ENCODE measurements at places on chromosomes 16 and 17.
A peak's percentile ranks its signal among the peaks of the same experiment; 100 is the strongest.

- peak; percentile 19 for DNase-seq
Measured at GRCh38 chr16:87918866-87919680, 17.3 kb downstream of the CA5A start.

DNA sequence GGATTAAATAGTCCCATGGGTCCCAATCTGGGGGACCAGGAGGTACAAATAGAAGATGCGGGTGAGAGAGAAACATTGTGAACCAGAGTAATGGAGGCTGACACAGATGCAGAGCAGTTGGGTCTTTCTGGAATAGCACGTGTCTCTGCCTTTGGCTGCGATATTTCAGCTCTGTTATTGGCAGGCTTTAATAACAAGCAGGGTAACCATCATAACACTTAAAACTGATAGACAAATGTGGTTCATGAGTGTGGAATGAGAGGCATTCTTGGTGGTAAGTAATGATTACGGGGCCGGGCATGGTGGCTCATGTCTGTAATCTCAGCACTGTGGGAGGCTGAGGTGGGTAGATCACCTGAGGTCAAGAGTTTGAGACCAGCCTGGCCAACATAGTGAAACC lies 110.3 kb downstream of the SNX29 start:
- DNase-seq, result no peak

DNA sequence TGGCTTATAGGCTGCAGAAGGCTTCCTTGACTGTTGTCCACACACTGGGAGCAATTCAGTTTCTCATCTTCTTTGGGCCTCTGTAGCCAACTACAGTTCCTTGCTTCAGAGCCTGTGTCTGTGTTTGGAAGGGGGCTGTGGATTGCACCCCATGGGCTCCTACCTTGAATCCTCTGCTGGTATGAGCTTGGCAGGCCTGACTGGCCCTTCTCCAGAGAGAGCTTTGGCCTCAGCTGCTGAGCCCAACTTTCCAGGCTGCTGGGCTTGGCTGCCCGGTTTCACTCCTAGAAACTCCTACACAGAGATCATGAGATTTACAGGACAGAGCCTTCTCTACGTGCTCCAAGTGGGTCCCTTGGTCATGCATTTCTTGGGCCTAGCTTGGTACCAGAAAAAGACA lies 354.4 kb downstream of the SNX29 start:
- no peak for DNase-seq

GRCh38 chr17:44930667-44931066 lies 15.4 kb upstream of the GFAP start:
- no peak for DNase-seq

- DNase-seq, result no peak
Measured at GRCh38 chr17:75241996-75242460, 19.4 kb downstream of the GGA3 start.

DNA sequence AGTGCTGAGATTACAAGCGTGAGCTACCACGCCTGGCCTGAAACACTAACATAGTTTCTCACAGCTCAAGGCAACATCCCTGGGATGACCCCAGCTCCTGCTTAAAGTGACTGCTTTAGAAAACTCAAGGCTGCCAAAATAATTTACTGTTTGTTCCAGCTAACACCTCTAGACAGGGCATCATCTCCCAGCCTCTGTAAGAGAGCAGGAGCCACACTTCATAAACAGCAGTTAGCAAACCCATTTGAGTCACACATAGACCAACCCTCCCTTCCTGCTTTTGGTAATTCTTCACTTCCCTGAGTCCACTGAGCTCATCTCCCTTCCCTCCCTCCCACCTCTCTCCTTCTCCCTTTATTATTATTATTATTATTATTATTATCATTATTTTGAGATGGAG lies 201.3 kb downstream of the XYLT1 start:
- peak; percentile 40 for DNase-seq

DNA sequence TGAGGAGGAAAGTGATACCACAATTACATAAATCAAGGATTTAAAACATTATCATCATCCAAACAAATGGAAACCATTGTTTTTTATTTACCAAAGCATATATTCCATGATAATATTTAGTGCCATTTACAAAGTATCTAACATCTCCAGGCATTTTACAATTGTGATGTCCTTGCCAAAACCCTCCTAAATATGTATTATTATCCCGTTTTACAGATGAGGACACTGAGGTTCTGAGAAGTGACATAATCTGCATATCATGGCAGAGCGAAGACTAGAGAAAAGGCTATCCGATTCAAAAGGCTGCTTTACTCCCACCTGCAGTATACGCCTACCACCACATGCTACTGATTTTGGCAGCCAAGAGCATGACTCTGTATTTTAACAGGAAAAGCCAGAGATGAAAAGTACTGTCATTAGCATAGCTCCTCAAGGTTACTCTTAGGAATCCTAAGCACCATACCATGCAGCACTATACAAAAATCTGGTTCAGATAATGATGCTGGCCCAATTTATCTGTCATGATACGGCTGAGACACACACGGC lies 301.4 kb downstream of the CA10 start:
- no peak for DNase-seq

- no peak for DNase-seq
Measured at GRCh38 chr17:77696721-77697460, 261.6 kb upstream of the TNRC6C start.

DNA sequence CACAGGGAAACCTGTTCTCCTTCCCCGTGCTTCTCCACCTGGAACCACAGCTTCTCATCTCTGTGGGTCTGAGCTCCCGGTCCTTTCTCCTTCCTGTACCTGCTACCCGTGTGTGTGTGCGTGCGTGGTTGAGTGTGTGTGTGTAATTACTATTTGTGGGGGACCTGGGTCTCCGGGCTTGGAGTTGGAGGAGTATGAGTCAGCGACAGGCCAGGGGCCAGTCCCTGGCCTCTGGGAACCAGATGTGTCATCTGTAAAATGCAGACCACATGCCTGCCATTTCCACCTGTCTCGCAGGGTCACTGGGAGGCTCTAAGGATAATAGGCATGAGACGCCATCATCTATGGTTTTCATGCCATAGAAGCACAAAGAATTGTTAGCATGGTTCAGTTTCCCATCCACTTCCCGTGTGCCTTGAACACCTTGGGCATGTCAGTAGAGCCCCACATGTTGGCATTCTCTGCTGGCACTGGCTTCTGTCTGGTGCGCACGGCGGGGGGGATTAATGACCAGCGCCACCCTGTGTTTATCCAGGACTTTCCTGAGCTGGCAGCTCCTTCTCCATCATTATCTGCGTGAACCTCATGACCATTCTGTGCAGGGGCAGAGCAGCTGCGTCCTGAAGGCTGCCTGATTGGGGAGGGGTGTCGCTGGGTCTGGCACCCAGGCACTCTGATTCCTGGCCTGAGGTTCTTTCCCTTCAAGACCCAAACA lies 1.5 kb downstream of the ZNF205 start:
- no peak for DNase-seq

DNA sequence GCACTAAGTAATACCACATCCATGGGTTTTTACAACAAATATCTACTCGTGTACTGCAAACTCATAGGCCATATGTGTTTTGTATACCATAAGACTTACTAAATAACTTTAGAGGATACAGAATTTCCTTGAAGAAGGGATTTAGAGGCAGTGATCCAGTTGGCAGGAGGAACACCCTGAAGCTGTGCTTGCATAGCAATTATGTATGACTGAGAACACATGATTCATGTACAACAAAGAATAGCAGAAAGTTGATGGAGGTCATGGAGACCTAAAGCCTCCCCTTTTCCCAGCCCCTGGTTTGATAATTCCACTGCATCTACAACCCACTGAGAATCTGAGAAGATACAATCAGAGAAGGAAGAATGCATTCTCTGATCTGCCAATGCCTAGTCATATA lies 83.8 kb upstream of the PMFBP1 start:
- peak; percentile 10 for DNase-seq

GRCh38 chr17:17201907-17202306 lies 4.2 kb downstream of the PLD6 start:
- no peak for DNase-seq

GRCh38 chr17:80146121-80147034 lies 550 bp downstream of the EIF4A3 start:
- peak; percentile 15 for DNase-seq

GRCh38 chr17:2244545-2245525 lies 58.8 kb downstream of the SMG6 start:
- DNase-seq, result peak; percentile 83

- DNase-seq, result no peak
Measured at GRCh38 chr17:12790249-12791106, 1.2 kb downstream of the ARHGAP44 start.

DNA sequence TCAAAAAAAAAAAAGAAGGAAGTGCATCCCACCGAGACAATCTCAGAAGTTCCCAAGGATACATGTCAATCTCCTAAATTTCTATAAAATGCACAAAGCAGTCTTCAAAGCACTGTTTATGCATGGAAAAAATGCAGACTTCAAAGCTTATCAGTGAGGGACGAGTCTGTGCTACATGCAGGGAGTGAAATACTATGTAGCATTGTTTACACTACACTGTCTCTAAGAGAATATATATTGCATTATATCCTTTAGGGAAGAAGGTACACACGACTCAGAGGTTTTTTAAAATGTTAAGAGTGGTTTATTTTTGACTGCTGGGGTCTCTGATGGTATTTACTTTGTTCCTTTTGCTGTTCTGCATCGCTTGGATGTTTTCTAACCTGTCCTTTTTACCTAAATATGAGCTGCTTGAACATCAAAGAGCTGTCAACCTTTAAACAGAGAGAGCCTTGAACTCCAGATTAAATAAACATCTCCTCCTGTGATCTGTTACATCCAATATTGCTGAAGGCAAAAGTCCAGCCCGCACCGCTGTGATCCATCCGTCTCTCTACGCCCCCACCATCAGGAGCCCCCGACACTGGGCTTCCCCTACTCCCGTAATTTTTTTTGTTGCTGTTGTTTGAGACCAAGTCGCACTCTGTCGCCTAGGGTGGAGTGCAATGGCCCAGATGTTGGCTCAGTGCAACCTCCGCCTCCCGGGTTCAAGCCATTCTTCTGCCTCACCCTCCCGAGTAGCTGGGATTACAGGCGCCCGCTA lies 1.4 kb downstream of the FBXO31 start:
- DNase-seq, result no peak

DNA sequence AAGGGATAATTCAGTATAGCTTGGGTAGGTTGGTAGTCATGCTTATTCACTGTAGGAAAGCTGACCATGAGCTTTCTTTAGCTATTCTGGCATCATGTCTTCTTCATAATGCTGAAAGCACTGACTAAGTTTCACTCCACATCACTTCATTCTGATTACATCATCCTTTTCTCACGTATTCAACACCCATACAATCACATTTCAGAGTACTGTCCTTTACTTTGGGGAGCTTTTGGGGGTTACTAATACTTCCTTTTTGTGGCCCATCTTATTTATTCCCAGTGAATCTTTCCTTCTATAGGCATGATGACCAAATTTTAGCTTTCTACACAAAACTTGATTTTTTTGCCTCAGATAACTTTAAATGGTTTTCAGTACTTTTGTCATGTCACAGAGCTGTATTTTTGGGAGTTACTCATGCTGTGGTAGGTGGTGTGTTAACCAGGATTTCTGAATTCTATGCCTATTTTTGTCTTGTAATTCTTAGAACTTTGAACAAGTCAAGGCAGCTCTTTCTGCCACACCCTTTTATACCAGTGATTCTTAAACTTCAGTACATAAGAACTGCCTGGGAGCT lies 23.5 kb downstream of the TADA2A start:
- DNase-seq, result peak; percentile 51

- DNase-seq, result peak; percentile 32
Measured at GRCh38 chr16:49639739-49640431, 216.0 kb downstream of the ZNF423 start.

- DNase-seq, result no peak
Measured at GRCh38 chr17:58088624-58089023, 5.4 kb downstream of the DYNLL2 start.

Data from fibroblast of skin of right quadriceps (primary cell).